ENCODE measurements at places on chromosomes 13 and 19.

- no peak for DNase-seq
These were observed 766.2 kb downstream of the PCDH17 start for GRCh38 chr13:58397596-58398387.

GRCh38 chr13:112940236-112940635, 28.8 kb upstream of the MCF2L start:
- DNase-seq, result no peak

- DNase-seq, result no peak
These were observed 5.8 kb upstream of the HSPH1 start for GRCh38 chr13:31167490-31167889.

DNA sequence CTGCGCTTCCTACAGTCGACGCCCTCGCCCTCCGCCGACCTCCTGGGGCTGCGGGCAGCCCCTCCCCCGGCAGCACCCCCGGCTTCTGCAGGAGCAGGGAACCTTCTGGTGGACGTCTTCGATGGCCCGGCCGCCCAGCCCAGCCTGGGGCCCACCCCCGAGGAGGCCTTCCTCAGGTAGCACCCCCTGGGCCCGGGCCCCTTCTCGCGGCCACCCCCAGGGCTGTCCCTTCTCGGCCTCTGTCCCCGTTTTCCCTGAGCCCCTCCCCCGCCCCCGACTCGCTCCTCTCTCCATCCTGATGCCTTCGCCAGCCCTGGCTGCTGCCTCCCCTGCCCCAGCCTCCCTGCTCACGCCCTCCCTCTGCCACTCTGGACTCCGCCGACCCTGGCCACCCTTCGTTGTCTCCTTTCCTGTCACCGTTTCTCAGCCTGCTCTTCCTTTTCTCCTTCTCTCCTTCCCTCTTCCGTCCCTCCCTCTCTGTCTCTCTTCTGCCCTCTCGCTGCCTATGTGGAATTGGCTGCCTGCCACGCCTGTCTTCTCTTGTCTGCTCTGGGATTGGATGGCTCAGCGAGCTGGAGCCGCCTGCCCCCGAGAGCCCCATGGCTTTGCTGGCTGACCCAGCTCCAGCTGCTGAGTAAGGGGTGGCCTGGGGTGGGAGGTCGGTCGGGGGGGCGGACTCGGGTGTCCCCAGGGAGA, 11.0 kb downstream of the FUZ start:
- DNase-seq, result no peak

- DNase-seq, result no peak
These were observed 168.3 kb downstream of the PCDH20 start for GRCh38 chr13:61247149-61247936.

DNA sequence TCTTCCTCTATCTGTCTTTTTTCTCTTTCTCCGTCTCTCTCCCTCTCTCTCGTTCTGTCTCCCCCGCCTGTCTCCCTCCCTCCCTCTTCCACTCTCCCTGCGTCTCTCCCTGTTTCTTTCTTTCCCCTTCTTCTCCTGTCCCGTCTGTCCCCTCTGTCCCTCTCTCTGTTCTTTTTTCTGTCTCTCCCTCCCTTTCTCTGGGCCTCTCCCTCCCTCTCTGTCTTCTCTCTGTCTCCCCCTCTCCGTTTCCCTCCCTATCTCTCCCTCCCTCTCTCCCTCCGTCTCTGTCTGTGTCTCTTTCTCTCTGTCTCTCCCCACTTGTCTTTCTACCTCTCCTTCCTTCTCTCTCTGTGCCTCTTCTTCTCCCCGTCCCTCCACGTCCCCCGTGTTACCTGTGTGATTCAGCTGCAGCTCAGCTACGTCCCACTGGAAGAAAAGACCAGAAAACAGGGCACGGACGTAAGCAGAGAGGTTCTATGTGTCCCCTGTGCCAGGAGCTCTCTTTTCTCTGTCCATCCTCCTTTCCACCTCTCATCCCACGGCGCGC, 1.2 kb downstream of the CD70 start:
- no peak for DNase-seq

DNA sequence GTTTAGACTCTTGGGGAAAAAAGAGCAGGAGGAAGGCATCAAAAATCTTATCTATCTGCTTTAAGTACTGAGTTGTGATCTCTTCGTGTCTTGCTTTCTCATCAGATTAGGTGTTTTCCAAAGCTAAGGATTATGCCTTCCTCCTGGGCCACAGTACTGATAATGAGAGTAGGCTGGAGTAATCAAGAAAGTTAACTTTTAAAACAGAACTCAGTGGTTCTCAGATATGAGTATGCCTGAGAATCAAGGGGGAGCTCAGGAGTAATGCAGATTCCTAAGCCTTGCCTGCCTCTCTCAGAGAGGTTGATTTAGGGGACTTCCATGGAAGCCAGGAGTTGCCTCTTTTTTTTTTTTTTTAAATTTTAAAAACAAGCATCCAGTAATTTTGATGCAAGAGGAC, 23.5 kb downstream of the CDADC1 start:
- DNase-seq, result no peak

DNA sequence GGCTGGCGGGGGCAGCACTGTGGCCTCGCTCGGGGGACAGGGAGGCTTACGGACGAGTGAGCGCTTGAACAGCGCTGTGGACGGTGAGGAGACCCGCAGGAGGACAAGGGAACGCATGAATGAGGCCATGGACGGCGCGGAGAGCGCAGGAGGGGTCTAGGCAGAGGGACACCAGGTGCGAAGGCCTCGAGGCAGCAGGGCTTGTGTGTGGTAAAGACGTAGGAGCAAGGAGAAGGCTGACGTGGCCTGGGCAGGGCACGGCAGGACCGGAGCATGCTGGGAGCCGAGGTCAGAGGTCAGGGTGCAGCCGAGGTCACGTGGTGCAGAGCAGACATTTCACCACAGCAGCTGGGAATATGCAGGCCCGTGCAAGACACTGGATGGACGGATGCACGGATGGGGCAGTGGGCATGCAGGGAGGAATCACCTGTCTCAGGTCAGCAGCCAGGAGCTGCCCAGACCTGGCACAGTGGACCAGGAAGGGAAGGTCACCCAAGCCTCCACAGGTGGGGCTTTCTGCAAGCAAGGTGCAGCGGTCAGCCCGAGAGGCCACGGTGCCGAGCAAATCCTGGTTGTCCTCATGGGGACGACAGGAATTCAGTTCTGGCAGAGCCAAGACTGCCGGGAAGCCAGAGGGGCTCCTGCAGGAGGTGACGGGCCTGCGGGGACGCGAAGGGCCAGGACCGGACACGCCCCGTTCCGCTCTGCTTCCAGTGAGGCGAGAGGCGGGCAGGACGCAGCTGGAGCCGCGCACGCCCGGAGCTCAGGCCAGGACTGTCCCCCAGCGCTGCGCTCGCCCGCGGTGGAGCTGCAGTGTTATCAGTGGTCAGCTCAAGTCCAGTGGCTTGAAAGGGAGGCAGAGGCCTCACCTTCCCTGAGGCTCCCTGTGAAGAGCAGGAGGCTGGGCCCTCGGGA, 72.2 kb downstream of the RASA3 start:
- DNase-seq, result no peak

DNA sequence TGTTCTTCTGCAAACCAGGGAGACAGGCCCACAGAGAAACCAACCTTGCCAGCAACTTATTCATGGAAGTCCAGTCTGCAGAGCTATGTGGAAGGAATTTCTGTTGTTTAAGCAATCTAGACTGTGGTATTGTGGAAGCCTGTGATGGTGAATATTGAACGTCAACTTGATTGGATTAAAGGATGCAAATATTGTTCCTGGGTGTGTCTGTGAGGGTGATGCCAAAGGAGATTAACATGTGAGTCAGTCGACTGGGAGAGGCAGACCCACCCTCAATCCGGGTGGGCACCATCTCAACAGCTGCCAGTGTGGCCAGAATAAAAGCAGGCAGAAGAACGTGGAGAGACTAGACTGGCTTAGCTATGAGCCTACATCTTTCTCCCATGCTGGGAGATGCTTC, 606.0 kb downstream of the EFNB2 start:
- DNase-seq, result no peak

GRCh38 chr19:3146677-3147100, 10.9 kb downstream of the GNA15 start:
- DNase-seq, result peak; percentile 81

GRCh38 chr19:15871570-15871969, 26.3 kb downstream of the CYP4F2 start:
- peak; percentile 10 for DNase-seq

GRCh38 chr13:37929308-37929707, 59.7 kb upstream of the TRPC4 start:
- no peak for DNase-seq

DNA sequence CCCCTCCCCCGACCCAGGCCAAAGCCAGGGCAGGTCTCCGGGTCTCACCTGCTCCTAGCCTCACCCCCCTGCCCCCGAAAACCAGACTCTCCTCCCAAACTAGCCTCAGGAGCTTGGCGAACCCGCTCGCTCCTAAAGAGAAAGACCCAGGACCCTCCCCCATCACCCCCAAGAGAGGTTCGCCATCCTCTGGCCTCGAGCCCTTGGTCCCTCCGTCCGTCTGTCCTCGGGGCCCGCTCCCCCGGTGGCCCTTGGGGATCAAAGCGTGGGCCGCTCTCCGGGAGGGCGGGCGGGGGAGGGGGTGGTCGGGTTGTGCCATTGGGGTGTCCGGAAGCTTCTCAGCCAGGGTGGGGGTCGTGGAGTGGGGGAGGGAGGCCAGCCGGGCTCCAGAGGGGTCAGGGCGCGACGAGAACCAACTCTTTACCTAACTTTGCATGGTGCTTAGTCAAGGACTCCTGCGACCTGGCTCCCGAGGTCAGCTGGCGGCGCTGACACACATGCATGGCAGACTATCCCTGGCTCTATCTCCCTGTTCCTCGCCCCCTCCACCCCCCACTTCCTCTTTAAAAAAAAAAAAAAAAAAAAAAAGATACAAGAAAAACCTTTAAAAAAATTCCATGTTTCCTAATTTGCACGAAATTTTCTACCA, 15.6 kb downstream of the SMIM24 start:
- no peak for DNase-seq

- no peak for DNase-seq
These were observed 4.1 kb upstream of the TRAPPC2B start for GRCh38 chr19:57359300-57359699.

DNA sequence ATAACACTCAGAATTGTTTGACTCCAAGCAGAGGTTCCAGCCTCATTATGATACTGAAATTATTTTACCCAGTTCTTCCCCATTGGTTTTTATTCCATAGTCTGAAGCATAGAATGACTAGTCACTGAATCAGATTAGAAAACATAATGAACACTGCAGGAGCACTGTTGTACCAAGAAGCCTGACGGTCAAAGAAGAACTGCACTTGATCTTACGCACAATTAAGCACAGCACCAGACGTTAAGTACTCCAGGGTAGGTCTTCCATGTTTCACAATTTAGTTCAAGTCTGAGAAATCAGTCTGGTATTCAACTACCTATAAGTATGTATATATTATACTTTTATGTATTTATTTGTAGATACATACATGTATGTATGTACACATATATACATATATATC, 973.5 kb upstream of the SPRY2 start:
- DNase-seq, result no peak

DNA sequence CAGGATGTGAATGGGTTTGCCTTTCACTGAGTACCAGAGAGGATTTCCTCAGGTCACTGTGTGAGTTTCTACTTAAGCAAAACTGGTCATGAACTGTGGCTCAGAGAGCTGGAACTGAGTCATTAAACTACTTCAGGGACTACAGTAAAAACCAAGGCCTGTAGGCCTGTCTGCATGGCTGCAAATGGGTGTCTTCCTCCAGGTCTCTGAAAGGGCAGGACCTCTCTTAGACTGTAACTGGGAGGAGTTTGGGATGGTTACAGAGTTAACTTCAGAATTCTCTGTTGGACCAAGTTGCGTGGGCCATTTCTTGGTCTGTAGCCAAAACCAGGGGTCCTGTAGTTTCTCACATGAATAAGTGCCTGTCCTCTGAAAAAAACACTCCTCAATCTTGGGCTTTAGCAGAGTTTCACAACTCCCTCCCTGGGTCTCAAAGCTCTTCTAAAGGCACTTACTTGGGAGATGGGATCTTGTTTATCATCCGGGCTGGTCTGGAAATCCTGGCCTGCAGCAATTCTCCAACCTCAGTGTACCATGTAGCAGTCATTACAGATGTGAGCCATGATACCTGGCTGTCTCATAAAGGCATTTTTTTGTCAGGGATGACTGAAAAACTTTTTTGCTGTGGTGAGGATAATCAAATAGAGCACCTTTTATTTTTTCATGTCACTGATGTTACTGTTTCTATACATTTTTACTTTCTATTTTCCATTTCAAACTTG, 19.7 kb downstream of the ZNF714 start:
- no peak for DNase-seq

GRCh38 chr19:1063030-1063908, 3.7 kb upstream of the ARHGAP45 start:
- peak; percentile 66 for DNase-seq

DNA sequence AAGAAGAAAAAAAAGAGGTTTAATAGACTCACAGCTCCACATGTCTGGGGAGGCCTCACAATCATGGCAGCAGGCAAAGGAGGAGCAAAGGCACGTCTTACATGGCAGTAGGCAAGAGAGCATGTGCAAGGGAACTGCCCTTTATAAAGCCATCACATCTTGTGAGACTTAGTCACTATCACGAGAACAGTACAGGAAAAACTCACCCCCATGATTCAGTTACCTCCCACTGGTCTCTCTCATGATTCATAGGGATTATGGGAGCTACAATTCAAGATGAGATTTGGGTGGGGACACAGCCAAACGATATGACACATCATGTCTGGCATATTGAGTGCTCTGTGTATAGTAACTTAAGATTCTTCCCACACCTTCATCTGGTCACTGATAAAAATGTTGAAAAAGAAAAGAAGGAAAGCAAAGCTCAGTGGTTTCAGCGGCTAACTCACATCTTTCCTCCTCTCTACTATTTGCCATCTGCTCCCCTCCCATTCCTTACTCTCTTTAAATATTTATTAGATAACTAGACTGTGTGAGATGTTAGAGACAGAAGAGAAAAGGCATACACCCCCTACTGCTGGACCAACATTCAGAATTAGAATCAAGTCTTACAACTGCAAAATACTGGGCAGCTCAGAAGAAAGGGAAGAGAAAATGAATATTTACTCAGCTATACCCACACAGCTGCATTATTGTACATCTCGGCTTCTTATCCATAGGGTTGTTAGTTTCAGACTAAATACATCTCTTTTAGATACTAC, 60.1 kb upstream of the AKAP11 start:
- DNase-seq, result no peak

- peak; percentile 6 for DNase-seq
These were observed 198.4 kb downstream of the COL4A1 start for GRCh38 chr13:110108348-110109139.

GRCh38 chr13:33547035-33547434, 261.5 kb upstream of the STARD13 start:
- no peak for DNase-seq

DNA sequence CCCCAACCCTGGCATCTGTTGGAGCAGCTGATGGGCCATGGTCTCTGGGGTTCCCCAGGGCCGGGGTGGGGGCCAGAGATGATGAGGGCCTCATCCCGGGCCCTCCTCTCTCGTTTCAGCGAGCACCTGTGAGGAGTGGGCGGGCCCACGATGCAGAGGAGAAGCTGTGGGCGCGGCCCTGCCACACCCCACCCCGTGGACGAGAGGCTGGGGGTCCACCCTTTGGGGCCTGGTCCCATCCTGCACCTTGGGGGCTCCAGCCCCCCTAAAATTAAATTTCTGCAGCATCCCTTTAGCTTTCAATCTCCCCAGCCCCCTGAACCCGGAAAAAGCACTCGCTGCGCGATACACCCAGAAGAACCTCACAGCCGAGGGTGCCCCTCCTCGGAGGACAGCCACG, 5.6 kb downstream of the HMG20B start:
- DNase-seq, result no peak
